ENCODE measurements at places on chromosomes 4 and X. TPM values are rescaled to one million over a fixed set of nuclear protein-coding genes. Genes with fewer than 3 reads are reported as not detected.

GRCh38 chr4:23369331-23369730 lies 520.5 kb downstream of the PPARGC1A start:
- DNase-seq: peak; percentile 31

VCX3B gene
- total RNA-seq: not detected

GRCh38 chr4:15717086-15717485 lies 14.2 kb downstream of the BST1 start:
- no peak for DNase-seq

DNA sequence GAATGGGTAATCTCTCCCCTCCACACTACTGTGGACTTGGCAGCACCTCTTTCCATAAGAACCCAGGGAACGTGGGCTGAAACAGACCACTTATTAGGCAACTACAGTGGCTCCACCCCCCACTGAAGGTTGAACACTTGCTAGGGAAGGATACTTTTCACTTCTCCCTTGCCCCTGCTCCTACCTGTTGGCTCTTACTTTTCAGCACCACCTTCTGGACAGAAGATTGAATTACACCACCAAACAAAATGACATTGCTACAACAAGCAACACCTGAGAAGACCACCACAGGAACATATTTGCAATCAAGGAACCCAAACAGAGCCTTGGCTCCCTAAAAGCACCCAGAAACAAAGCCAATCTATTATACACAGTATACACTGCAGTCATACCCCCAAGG lies 132.1 kb upstream of the CXCL13 start:
- no peak for DNase-seq

- no peak for DNase-seq
These were observed 58.7 kb downstream of the LEF1 start for GRCh38 chr4:108109997-108110416.

DNA sequence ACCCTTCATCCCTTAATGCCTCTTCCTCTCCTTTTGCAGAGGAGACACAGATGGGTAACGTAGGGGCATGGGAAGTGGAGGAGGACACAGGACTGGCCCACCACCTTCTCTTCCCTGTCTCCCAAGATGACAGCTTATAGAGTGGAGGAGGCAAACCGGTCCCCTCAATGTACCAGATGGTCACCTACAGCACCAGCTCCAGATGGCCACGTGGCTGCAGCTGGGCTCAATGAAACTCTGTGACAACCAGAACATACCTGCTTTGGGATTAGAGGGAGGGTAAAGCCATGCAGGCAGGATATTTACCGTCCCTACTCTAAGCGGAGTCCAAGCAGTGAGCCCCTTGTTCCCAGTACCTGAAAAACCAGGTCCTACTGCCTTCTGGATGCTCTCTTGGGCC lies 7.5 kb upstream of the KLHL15 start:
- no peak for DNase-seq

C4orf36 gene
- 1.1 TPM for total RNA-seq

ARHGAP36 gene
- not detected for total RNA-seq

SPATA18 gene
- 1.9 TPM for total RNA-seq

DNA sequence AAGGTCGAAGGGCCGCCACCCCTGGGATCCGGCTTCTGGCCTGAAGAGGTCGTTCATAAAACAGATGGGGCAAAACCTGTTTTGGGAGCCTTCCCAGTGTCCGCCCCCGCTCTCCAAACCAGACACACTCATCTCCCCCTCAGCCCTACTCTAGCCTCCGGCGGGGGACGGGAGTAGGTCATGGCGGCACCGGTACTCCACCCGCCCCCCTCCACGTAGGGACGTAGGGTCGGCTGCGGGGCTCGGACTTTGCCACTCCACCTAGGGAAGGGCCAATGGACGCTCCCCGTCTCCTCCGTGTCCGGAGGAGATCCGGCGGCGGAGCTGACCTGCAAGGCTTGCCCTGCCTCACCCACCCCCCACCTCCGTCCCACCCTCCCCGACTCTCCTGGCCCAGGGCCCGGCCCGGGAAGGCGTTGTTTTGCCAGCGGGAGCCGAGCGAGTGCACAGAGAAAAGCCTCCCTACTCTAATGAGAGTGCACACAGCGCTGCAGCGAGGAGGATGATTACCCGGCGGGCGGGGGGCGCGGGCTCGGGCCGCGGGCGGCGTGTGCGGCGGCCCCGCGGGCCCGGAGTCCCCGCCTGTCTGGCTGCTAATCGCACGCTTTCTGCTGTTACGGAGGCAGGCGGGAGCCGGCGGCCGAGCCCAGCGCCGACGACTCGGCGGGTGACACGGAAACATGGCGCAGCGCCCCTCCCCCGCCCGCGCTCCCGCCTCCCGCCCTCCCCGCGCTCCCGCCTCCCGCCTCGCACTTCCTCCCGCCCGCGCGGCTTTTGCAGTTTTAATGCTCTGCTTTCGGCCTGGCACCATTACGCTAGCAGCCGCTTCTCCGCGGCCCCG lies 8.3 kb upstream of the BCOR start:
- peak; percentile 87 for DNase-seq

GRCh38 chr4:142539796-142540482 lies 306.2 kb downstream of the INPP4B start:
- DNase-seq: no peak

DNA sequence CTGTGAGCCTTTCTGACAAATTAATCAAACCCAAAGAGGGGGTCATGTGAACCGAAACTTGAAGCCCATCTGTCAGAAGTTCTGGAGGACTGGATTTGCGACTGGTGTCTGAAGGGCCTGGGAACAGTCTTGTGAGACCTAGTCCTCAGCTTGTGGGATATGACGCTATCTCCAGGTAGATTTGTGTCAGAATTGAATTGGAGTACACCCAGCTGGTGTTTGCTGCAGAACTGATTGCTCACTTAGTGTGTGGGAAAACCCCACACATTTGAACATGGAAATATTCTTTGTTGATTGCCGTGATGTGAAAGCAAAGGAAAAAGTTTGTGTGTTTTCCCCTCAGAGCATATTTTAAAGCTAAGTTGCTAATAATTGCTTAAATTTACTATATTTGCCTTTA lies 30.3 kb upstream of the TMSB15B start:
- no peak for DNase-seq

DNA sequence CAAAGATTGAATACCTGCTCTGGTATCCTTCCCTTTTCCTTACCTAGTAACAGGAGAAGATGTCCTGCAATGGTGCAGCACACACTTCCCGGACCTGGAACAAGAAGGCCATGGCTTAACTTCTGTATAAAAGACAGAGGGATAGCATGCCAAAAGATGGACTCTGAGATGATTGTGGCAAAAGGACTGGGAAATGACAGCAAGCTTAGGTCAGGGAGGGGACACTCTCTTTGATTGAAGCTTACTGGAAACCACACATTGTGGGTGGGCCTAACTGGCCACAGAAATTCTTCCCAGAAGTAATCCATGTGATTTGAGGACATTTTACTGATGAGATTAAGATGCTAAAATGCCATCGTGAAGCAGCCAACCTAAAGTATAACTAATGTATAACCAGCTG lies 71.0 kb upstream of the OTUD4 start:
- no peak for DNase-seq

MAOA gene
- 103 TPM for total RNA-seq

GRCh38 chr4:38016698-38017097 lies 56.5 kb downstream of the PTTG2 start:
- DNase-seq: no peak

DNA sequence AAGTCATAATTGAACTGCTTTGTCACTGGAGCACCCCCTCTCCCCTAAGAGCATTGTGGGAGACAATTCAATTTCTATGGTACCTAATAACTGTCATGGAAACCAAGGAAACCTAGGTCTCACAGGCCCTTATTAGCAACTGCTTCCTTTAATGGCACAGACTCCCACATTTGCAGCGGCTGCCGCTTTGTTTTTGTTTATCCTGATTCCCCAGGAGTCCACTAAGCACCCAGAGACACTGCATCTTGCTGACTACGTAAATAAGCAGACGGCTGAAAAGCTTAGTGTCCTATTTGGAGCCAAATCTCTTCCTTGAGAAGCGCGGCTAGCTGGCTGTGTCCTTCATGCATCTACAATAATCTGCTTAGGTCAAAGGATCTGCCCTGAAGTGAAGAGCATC lies 494.4 kb downstream of the TMA16 start:
- DNase-seq: no peak

DNA sequence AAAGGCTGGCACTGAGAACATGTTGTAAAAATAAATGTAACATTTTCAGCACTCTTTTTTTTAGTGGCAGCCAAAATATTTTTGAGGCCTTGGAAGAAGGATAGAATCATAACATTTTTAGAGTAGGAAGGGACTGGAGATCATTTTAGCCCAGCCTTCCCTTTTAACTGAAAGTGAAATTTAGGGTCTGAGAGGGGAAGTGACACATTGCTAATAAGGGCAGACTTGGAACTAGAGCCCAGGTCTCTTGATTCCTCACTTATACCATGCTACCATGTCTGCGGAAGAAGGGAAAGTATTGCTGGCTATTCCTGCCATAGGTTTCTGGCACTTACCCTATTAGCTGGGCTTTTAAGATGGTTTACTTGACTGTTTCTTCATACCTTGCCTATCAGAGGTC lies 4.8 kb downstream of the WDR44 start:
- DNase-seq: no peak

HPGDS gene
- total RNA-seq: 3.5 TPM
